Pancreas (tissue), 10 donors: ENCODE measurements at places on chromosomes 11 and 22.

DNA sequence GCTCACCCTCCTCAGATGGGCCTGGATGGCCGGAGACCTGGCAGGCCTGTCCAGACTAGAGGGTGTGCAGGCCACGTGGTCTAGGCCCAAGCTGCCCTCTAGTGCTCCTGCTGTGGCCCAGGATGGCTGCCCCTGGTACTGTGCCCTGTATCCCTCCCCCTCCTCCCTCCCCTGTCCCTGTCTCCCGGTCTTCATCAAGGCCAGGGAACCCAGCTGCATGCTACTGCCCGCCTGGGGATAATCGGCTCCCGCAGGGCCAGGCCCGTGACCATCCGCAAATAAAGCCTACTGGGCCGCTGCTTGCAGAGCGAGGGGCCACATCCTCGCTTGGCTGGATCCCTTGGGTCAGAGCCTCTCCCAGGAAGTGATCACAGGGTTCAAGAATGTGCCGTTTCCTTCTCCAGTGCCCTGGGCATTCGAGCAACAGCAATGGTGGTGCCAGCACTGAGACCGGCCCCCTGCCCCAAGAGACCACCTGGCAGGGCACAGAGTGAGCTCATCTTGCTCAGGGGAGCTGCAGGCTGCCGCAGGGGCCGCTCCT lies 51.1 kb downstream of the WNT7B start:
- no peak for DNase-seq

DNA sequence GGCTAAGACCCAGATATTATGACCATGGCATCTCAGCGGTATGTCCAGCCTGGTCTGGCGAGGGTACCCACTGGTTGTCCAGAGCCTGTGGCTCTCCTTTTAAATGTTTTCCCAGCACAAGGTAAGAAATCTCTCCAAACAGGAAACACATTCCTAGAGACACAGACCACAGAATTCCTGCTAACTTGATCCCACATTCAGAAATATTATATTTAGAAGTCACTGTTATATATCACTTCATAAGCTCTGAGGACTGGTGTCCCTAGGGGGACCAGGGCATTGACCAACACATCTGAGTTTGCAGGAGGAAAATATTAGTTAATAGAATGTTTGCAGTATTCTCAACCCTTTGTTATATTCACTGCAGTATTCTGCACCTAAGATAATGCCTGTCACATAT lies 23.1 kb downstream of the TMPRSS13 start:
- DNase-seq, result no peak

- DNase-seq, result no peak
These were observed 2.8 kb downstream of the MADD start for GRCh38 chr11:47272706-47273105.

DNA sequence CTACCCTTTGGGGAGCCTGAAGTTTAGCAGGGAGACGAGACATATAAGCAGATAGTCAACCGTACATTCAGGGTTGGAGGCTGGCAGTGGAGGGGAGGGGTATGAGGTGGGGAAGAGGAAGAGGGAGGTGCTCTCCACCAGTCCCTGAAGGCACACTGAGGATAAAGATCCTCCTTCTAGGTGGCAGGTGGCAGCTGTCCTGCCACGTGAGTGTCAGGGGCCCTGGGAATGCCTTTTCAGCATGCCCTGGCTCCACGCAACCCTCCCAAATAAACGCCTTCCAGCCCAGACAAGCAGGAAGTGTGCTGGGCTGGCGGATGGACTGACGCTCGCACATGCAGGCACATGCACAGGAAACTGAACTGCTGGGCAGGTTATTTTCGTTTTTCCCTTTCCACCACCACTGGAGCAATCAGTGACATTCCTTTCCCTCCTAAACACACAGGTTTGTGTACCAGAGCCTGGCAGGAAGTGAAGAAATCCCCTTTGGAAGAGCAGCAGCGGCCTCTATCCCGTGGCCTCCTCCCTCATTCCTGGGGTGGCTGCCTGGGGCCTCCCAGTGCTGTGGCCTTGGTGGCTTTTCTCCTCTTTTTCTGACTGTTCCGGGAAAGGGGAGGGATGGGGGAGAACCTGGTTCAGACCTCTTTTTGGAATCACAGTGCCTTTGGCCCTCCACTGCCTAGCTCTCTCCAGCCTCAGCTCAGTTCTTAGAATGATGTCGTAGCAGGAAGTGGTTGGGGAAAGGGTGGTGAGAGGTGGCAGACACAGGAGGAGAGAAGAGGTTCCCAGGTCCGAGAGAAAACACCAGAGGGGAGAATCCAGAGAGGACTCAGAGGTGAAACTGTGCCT lies 157.0 kb upstream of the TIMP3 start:
- peak; percentile 17 for DNase-seq

- DNase-seq, result no peak
These were observed 7.6 kb downstream of the MYO18B start for GRCh38 chr22:25749420-25750169.

DNA sequence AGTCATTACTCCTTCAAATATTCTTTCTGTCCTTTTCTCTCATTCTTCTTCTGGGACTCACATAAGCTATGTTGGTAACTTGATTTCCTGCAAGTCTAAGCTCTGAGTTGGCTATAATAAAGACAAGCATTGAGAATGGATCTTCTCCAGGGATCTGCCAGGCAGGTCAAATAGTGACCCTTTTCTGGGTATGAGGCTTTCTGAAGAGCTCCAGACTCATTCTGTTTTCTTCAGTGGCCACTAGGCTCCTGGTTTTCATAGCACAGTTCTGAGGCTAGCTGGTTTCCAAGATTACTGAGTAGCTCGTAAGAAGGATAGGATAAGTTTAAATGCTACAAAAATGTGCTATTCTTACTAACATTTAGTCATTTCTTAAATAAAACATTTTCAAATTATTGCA lies 38.3 kb downstream of the TMPRSS5 start:
- no peak for DNase-seq

- no peak for DNase-seq
These were observed 14.0 kb upstream of the KCNJ11 start for GRCh38 chr11:17402486-17402885.

DNA sequence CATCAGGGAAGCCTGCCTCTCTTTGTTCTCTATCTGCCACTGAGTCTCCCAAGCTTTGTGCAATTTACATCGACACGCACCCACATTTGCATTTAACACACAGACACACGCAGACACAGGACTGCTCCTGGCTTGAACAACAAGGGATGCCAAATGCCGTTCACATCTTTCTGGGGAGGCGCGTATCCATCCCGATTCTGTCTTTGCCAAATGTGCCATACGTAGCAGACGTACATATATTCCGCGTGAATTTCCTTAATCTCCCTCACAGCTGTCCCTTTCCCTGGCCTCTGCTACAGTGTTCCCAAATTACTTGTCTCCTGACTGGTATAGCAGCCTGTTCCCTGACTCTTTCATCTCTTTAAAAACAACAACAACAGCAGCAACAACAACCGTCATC lies 409.5 kb downstream of the MIAT start:
- no peak for DNase-seq

- DNase-seq, result no peak
These were observed 33.7 kb upstream of the EED start for GRCh38 chr11:86210898-86211297.

DNA sequence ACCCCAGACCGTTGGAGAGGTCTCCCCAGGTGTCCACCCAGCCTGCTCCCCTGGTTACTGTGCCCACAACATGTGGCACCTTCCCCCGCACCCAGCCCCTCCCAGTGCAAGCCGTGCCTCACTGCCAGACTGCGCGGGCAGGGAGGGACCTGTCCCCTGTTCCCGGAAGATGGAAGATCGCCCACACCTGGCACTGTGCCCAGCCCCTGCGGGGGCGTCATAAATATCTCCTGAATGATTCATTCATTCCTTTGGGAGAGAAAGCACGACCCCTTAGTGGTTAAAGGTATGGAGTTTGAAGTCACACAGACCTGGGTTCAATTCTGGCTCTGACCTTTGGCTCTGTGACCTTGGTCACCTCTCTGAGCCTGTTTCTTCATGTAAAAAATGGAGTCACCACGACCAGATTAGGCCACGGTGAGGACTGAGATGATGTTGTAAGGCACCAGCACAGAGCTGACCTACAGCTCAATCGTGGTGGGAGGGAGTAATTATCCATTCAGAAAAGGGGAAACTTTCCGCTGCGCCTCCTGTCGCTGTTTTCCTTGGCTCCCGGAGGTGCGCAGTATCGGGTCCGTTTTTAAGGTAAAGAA lies 497 bp upstream of the SYT12 start:
- DNase-seq, result peak; percentile 48

DNA sequence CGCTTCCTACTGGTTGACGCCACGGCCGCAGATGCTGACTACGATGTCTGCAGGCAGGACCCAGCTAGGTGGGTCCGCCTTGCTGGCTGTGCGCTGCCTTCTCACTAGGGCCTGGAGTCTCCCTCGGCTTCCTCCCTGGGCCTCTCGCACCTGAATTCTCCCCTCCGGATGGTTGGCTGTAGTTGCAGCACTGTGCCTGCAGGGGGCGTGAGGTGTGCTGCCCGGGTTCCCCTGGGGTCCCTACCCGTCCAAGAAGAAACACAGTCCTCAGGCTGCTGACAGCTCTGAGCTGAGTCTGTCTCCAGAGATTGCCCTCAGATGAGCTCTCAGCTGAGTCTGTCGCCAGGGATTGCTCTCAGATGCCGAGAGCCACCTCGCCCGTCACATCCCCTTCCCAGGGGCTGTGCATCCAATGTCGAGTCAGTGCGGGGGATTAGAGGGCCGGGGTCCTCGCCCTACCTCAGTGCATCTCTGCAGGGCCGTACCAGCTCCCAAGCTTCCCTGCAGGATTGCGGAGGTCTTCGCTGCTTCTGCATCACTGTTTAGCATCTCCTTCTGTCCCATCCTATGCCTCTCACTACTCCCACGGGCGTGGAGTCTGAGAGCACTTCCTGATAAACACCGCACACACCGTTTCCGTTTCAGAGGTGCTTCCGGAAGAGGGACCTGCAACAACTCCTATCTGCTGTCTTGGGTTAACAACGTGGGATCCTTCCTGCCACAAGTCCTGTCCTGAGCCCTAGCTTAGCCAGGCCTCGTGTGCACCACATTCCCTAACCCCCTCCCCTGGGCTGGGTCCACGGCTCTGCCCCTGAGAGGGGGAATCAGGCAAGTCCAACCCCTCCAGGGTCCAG lies 196.9 kb downstream of the CSNK2A3 start:
- no peak for DNase-seq
